ENCODE measurements at places on chromosomes 16 and 17.

DNA sequence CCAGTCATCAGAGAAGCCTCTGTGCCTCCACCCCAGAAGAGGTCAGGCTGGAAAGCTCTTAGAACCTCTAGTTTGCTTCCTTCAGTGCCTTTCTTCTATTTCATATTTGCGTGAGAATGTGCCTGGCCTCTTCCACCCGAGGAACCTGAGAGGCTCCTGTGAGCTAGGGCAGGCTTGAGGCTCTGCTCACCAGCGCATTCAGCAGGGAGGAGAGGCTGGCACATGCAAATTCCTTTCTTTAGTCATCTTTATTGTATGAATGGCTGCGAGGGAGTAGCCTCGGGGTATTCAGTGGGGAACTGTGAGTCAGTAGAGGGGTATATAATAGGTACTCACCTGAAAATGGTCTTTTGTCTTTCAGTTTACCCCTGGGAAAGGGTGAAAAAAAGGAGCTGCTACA lies 268.3 kb downstream of the ABCC12 start:
- peak overlapping the region; percentile 80 for H3K27ac ChIP-seq
- DNase-seq, result peak; percentile 93
- no peaks in the 10 kb centered on the region for H3K36me3 ChIP-seq
- H3K4me1 ChIP-seq, result peaks cover 22% of the 10 kb centered on the region

- peak; percentile 18 for DNase-seq
- peaks cover 9% of the 10 kb centered on the region for H3K4me1 ChIP-seq
- no peaks in the 10 kb centered on the region for H3K36me3 ChIP-seq
- no peak overlapping the region for H3K4me3 ChIP-seq
- no peaks in the 10 kb centered on the region for H3K27me3 ChIP-seq
These were observed 814 bp upstream of the RUNDC3A start for GRCh38 chr17:44307387-44308186.

GRCh38 chr16:77971306-77972061 lies 50.9 kb upstream of the CLEC3A start:
- no peak overlapping the region for H3K27ac ChIP-seq
- DNase-seq, result peak; percentile 90
- no peak overlapping the region for H3K4me3 ChIP-seq

DNA sequence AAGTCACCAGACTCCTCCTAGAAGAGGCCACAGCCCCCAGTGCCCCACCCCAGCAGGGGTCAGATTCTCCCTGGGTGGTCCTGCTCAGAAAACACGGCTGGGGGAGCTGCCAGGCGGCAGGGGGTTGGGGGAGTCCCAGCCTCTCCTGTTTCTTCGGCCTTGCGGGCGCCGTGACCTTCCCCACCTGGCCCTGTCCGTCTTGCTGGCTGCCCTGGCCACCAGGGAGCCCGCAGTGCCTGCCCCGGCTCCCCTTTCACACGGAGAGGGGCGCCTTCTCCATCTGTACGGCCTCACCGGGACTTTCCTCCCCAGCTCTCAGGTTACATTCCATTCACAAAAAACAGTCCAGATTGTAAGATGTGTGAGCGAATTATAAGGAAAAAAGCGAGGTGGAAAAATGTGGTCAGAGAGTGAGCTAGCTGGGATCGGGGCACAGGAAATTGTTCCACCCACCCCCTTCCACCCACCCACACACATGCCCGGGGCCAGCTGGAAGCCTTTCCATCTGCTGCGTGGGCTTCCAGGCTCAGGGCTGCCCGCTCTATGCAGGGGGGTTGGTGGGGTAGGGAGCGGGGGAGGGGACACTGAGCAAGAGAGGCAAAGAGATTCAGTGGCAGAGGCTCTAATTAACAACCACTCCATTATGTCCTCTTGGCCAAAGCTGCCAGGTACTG lies 14.6 kb upstream of the CIBAR2 start:
- no peaks in the 10 kb centered on the region for H3K36me3 ChIP-seq
- no peak overlapping the region for H3K27ac ChIP-seq
- no peaks in the 10 kb centered on the region for H3K27me3 ChIP-seq
- no peak overlapping the region for H3K4me3 ChIP-seq

DNA sequence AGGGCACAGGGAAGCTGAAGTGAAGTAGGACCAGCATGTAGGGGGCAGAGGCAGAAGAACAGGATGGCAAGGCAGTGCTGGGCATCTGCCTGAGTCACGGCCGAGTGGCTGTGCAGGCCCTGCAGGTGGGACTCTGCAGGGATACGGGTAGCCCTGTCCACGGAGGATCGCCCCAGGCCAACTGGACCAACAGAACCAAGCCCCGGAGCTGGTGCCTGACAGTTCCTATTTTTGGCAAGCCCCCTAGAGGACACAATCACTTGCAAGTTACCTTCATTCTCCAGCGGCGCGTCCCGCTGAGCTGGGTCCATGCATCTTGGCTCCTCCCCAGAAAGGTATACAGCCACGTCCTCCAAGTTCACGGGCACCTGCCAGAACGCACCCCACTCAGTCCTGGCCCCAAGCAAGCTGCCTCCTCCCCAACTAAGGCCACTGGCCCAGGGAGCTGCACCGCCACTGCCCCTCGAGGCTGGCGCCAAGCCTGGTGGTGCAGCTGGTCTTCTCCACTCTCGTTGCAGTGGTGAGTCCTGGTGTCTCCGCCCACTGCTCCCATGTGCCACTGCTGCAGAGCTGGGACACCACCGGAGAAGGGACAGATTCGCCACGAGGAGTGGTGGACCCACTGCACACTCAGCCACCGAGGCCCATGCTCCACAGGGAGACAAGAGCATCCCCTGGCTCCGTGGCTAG lies 6.6 kb downstream of the ZNF500 start:
- H3K27ac ChIP-seq, result no peak overlapping the region
- DNase-seq, result peak; percentile 31
- H3K4me3 ChIP-seq, result no peak overlapping the region
- H3K4me1 ChIP-seq, result no peaks in the 10 kb centered on the region
- H3K36me3 ChIP-seq, result peaks cover 62% of the 10 kb centered on the region

DNA sequence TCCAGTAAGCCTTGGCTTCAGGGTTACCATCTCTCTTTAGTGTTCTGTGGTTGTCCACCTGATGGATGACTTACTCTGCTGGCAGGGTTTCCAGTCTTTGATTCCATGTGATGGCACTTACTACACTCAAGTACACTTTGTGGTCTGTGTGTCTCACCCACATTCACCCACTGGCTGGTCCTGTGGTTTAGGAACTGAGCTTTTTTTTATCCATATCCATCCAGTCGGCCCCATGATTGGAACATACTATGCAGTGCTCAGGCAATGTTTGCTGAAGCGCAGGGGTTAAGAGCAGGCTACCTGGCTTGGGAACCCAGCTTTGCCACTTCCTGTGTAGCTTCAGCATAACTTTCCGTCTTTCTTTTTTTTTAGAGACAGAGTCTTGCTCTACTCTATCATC lies 2.8 kb upstream of the FUS start:
- H3K27me3 ChIP-seq, result no peaks in the 10 kb centered on the region
- H3K36me3 ChIP-seq, result peaks cover 3% of the 10 kb centered on the region
- no peak overlapping the region for H3K27ac ChIP-seq
- peaks cover 2% of the 10 kb centered on the region for H3K4me1 ChIP-seq

All from trophoblast cell (in vitro differentiated cells and primary cell).